ENCODE measurements at places on chromosomes 16 and 17.

- no peak for DNase-seq
These were observed 225.9 kb upstream of the GOT2 start for GRCh38 chr16:58960034-58960433.

GRCh38 chr17:37081287-37081686, 132.5 kb downstream of the AATF start:
- no peak for DNase-seq

DNA sequence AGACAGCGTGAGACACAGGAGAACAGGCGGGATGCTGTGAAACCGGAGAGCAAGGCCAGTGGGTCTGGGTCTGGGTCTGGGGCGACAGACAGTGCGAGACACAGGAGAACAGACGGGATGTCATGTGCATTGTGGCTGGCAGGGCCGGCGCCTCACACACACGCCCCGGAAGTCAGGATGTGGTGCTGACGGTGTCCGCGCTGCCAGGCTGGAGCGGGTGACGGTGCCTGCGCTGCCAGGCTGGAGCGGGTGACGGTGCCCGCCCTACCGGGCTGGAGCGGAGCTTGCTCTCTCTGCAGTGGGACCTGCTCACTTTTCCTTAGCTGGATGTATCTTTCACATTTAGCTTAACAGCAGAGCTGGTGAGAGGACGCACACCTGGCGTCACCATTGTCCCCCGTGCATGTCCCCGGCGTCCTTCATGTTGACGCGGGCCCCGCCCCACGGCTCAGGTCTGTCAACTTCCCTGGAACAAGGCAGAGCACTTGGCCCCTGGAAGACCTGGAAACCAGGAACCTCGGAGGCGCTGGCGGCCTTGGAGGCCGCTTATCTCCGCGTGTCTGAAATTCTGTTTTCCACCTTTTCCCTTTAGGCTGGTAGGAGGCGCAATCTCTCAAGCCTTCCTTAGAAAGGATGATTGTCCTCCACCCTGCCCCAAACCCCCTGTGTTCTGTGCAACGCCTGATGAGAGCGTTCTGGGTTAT, 43.0 kb upstream of the ZNF750 start:
- DNase-seq: no peak

DNA sequence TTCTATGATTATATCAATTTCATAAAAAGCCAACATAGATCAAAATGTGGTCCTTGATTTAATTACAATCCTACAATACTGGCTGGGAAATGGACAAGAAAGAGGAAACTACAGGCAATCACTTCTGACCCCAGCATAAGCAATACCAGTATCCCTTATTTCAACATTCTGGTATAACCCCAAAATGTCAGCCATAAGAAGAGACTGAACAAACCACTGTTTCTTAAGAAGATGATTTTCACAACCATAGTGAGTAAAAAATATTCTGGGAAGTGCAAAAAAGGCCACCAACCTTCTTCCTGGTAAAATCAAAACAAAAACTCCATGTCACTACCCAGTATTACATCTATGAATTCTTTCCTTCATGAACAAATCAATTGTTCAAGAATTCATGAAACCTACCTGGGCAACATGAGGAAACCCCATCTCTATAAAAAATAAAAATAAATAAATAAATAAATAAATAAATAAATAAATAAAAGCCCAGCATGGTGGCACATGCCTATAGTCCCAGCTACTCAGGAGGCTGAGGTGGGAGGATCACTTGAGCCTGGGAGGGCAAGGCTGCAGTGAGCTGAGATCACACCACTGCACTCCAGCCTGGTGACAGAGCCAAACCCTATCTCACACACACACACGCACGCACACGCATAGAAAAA, 7.5 kb downstream of the N4BP1 start:
- no peak for DNase-seq

- DNase-seq: no peak
These were observed 112.9 kb downstream of the METRNL start for GRCh38 chr17:83192161-83192788.

DNA sequence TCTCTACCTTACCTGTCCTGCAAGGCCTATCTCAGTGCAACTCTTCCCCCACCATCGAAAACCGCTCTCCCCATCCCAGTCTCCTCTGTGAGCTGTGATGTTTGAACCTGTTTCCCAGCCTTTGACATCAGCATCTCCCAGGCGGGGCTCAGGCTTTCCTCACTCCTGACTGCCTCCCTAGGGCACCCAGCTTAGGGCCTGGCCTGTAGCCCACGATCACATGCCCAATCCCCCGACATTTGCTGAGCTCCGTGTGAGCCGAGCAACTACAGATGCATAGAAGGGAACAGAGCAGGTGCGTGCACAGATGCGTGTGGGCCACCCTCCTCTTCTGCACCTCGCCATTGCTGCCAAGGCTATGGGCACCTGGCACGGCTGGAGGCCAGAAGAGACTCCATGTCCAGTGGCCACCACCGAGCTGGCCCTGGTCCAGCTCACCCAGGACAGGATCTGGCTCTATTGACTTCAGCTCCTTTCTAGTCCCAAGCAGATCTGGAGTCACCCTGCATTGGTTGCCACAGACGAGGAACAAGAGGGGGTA, 35.5 kb upstream of the CMIP start:
- DNase-seq: no peak

DNA sequence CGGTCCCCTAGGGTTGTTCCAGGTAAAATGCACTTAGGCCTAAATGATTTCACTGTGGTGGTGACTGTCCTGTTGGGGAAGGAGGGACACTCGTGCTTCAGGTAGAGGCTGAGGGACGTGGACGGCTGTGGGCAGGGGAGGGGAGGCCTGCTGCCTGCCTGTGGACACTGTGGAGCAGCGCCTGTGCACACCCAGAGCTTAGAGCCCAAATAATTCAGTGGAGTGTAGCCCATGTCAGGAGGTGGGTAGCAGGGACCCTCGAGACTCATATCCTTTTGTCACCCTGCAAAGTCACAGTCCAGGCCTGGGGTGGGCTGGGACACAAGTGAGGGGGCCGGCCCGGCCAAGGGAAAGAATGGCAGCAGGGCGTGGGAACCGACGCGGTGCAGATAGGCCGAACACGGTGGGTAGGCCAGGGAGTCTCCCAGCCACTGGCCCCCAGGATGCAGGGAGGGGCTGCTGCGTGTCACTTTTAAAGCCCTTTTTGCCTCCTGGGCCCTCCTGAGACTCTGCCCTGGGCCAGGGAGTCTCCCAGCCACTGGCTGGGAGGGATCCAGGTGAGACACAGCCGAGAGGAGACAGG, 733 bp upstream of the NHERF2 start:
- DNase-seq: no peak

GRCh38 chr16:48433850-48434530, 48.8 kb upstream of the SIAH1 start:
- DNase-seq: no peak

GRCh38 chr17:64230791-64231408, 32.2 kb downstream of the TEX2 start:
- no peak for DNase-seq

DNA sequence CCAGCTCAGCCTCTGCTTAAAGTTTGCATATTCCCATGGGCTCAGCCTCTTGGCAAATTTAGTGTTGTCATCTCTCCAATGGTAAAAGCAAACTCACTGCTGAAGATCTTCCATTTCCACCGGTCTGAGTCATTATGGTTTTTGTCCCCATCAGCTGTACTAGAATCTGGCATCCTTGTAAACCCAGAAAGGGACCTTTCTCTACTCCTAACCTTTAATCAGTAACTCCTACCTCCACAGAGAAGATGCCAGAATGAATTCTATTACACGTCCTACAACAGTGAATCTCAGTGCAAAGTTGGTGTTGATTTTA, 45.8 kb downstream of the ZNF652 start:
- DNase-seq: no peak

- no peak for DNase-seq
These were observed 1.1 kb upstream of the DNAJC7 start for GRCh38 chr17:42018339-42018738.

GRCh38 chr17:3685174-3685573, 10.8 kb downstream of the P2RX5 start:
- no peak for DNase-seq

GRCh38 chr16:50183316-50183715, 30.2 kb downstream of the TENT4B start:
- no peak for DNase-seq

GRCh38 chr17:20774472-20775135, 195.1 kb downstream of the CDRT15L2 start:
- no peak for DNase-seq

- no peak for DNase-seq
These were observed 27.7 kb upstream of the GOSR1 start for GRCh38 chr17:30449480-30449879.

GRCh38 chr17:72984145-72984925, 108.2 kb downstream of the SLC39A11 start:
- no peak for DNase-seq

DNA sequence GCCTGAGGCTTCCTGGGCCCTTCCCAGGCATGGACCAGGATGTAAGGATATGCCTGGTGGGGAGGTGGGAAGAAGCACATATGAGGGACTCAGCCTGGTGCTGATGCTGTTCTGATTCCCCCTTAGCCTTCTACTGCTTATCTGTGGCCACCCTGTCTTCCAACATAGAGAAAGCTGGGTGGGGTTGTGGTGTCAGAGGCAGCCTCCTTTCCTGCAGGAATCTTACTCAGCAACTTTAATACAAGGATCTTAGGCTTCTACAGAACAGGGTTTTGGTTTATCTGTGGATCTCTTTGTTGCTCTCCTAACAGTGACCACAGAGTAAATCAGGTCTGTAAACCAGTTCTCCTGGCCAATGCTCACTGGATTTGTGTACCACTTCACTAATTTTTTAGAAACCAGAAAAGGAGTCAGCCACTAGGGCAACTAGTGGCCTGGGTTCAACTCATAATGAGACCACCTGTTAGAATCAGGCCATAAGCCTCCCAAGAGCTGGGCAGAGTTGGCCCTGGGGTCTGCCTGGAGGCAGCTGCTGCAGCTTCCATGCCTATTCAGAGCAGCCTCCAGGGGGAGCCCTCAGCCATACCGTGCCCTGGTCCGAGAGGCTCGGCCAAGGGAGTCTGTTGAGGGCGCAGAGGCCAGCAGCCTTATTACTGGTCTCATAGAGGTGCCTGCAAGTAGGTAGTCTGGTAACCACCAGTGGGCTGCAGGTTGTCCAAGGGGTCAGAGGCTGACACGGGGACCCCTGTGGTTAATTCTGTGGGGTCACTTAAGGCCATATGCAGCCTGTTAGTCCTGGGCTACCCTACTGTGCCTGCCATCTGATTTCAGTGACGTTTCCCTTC, 7.1 kb downstream of the HAS3 start:
- DNase-seq: peak; percentile 6

DNA sequence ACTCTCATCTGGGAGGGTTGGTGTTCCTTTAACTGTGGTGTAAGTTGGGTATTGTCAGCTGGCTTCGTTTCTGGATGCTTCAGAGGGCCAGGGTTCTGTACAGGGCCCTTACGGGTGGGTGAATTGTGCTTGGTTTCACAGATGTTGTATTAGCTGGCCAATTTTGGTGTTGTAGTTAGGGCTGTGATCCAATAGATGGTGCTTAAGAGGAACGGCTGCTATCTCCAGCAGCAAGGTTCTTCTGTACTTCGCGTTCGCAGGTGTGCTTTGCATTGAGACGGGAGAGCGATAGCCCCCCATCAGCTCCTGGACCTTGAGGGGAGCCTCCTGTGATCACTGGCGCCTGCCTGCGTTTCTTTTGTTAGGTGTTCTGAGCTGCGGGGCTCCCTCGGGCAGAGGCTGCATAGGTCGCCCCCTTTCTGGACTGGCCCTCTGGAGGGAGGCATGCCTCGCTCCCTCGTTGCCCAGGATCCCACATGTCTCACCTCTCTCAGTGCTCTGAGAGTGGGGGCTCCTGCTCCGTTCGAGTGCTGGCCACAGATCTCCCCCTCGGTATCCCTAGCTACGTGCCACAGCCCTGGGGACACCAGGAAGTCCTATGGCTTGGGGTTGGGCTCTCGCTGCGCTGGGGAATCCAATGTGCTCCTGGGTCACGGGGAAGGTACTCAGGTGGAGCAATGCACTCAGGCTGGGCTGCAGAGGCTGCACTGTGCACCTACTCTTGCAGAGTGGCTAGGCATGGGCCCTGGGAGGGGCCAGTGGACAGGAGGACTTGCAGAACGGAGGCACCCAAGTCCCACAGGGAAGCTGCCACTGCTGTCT, 837 bp upstream of the PRDM7 start:
- DNase-seq: no peak

DNA sequence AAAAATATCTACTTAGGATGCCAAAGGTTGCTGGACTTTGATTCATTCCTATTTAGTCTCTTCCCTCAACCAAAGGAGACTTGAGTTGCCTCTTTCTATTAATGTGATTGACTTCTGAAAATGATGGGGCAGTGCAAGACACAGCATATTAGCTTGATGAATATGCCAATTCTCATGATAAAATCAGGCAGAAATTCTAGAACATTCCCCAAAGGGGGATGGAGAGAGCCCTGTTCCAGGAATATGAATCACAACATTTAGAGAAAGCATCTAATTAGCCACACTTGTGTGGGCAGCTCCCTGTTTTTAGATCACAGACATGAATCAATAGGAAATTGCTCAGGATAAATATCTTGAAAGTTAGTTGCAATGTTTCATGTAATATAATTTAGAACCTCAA, 584.0 kb upstream of the CDH8 start:
- no peak for DNase-seq

GRCh38 chr17:70124723-70125122, 44.6 kb upstream of the KCNJ2 start:
- no peak for DNase-seq

DNA sequence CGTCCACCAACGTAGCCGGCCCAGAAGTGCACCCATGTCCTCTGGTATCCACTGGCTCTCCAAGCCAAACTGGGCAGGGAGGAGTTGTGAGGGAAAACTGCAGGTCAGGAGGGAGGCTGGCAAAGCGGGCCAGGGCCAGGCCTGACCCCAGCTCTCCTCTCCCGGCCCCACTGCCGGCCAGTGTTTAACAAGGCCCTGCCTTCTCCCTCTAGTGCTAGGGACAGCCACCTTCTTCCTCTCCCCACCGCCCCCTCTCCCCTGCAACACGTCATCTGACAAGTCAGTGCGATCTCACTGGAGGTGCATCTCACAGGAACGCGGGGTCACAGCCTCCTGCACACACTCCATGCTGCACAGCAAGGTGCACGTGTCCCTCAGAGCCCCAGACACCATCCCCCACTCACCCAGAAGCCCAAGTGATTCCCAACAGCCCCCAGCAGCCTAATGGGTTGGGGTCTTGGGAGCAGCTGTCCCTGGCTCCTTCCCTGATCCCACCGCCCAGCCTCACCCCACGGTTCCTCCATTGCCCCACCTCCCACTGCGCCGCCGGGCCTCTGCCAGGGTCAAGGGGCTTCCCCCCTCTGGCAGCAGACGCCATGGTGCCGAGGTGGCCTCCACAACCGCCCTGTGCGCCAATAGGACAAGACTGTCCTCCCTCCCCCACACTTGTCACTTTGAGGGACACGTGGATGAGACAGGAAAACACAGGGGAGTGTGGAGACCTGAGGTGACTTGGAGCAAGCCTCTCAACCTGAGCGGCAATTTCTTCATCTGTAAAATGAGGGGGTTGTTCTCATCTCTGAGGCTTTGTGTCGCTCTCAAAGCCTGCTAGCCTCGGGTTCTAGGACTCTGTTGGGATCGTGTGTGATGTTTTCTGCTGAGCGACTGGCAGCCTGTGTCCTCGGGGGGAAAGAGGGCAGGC, 1.1 kb upstream of the ACE start:
- DNase-seq: no peak

DNA sequence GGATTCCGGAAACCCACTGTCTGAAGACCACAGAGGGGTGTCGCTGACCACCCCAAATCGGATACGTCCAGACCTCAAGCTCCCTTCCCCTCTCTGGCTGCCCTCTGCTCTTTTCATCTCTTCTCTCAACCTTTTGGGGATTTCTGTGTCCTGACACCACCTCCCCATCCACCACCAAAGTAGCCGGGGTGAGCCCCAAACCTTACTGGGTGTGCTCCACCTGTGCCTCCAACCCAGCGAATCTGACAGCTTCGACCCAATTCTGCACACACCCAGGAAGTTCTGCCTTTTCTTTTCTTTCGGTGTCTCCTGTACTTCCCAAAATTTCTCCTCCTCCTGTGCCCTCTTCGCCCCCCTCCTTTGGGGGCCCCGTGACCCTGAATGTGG, 534 bp downstream of the KCTD11 start:
- DNase-seq: no peak
